ENCODE measurements at places on chromosomes 11 and 22.

GRCh38 chr22:17633998-17634323 lies 4.6 kb upstream of the BCL2L13 start:
- DNase-seq = no peak

- no peak for DNase-seq
These were observed 14.7 kb downstream of the ATG2A start for GRCh38 chr11:64902102-64902900.

- DNase-seq = no peak
These were observed 68.2 kb upstream of the NECTIN1 start for GRCh38 chr11:119797123-119797611.

DNA sequence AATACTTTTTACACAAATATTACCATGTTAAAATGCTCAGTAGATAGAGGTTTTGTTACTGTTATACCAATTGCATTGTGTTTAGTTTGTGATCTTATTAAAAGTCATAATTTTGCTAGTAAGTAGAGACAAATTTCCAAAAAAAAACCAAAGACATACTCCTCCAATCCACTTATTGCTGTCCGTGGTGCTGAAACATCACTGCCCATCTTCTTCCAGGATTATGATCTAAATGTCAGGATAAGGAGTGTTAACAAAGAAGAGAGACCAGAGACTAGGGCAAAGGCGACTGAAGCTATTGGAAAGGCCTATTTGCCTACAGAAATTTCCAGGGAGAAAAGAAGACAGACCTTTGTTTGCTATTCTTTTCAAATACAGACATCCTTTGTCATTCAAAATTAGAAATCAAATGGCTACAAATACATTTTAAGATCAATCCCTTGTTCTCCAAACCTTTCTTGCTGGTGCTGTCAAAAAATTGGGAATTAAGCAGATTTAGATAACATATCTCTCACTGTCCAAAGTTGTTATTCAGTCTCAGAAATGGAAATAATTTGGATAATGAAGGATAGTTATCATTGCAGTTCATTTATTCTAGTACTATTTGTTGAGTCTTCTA lies 199.7 kb downstream of the C11orf91 start:
- DNase-seq = no peak

- no peak for DNase-seq
These were observed 13.8 kb upstream of the OR51M1 start for GRCh38 chr11:5369789-5370188.

DNA sequence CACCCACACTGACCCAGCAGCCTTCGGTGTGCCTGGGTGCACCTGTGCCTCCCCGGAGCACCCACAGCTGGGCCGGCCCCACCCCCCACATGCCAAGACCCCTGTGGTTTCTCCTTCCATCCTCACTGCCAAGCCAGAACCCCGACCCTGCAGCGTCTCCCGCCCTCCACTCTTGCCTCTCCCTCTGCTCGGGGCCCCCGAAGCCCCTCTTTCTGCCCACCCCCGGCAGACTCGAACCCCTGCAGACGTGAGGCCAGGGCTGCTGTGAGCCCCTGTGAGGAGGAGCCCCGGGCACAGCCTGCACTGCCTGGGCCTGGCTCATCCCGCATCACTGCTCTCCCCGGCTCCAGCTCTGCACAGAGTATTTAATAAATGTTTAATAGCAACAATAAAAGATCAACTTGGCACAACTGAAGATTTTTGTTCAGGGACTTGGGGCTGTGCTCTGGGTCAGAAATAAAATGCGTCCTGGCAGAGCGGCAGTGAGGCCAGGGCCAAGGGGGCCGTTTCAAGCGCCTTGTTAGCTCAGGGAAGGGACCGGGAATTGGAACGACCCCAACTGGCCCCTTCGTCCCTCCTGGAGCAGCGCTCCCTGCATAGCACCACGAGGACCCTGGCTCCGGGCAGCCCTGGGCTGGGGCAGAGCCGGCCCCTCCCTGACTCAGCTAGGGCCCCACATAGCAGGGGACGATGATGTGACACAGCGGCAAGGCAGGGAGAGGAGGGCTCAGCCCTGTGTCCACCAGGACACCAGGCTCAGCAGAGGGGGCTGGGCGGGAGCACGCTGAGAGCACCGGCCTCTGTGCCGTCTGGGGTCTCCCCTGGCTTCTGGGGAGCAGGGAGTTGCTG lies 520.8 kb downstream of the BRD1 start:
- DNase-seq = no peak

DNA sequence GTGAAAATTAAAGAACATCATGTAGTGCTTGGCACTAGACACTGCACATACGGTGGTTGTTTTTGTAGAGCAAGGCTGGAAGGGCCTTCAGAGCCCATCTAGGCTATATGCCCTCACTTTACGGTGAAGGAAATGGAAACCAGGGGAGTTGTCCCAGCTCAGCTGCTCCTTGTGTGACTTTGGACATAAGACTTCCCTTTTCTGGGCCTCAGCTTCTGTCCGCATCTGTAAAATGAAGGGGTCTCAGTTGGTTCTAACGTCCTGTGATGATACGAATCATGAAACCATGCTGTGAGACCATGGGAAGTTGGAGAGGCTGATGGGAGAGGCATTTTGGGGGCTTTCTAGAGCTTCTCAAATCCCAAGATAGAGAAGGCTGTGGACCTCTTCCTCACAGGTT lies 4.7 kb downstream of the KCNE3 start:
- DNase-seq = no peak

Measured in activated CD4-positive, alpha-beta T cell treated with anti-CD3 and anti-CD28 coated beads, Interleukin-2, amount 50 U/mL, for 1 hour (primary cell).